NCI-H1436 treated with DMSO at 0.1 percent for 48 hours (cell line): ENCODE measurements at places on chromosomes 12 and 14.

DNA sequence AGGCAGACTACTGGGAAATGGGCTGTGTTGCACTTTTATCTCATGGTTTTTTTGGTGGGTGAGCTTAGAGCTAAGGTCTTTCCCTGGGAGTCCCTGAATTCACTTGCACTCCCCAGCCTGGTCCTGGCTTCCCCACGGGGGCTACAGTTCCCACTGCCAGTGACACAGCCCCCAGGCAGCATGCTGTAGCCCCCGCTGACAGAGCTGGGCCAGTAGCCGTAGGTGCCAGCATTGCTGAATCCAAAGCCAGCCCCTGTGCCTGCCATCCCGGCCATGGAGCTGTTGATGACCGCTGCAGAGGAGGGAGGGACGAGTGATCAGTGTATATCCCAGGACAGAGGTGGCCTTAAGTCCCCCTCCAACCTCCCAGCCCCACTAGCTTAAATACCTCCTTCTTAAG is 6.9 kb upstream of the KRT72 start:
- no peak for DNase-seq

DNA sequence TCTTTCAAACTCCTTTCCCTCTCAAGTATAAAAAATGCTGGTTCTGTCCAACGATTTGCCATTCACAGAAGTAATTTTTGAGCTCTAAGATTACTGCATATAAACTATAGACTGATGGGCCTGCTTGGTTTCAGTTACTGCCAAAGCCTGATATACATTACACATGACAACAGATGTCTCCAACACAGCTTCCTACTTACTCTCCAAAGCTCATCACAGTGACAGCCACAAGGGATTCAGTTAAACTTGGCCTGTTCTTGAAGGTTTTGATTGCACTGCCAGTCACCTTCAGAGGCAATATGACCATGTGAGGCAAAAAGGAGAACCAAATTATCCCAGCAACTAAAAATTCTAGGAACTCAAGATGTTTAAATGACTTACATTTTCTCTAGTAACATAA is 30.1 kb downstream of the STXBP6 start:
- DNase-seq, result no peak

- no peak for DNase-seq
These were observed 25.6 kb downstream of the AKAP6 start for GRCh38 chr14:32354716-32355115.

- no peak for DNase-seq
These were observed 151.3 kb downstream of the BCL11B start for GRCh38 chr14:99120526-99121318.

- DNase-seq, result no peak
These were observed 131.6 kb upstream of the GRIN2B start for GRCh38 chr12:14113031-14113430.

DNA sequence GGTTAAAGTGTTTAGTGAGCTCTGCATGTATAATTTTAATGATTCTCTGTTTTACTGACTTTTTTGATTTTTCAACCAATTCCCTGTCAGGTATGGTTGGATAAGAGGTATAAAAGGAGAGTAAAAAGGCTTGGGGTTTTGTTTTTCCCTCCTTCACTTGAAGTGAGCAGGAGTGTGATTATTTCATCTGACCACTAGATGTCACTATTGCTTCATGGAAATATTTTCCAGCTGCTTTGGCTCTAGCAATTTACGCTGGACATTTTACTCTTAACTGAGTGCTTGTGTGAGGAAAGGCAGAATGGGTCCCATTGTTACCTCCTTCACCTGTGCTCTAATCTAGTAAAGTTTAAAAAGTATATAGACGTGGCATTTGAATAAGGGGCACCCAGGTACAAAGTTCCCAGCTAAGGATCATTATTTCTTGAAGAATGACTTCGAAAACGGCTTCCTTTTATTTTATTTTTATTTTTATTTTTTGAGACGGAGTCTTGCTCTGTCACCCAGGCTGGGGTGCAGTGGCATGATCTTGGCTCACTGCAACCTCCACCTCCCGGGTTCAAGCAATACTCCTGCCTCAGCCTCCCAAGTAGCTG is 66.5 kb downstream of the TBC1D30 start:
- no peak for DNase-seq

DNA sequence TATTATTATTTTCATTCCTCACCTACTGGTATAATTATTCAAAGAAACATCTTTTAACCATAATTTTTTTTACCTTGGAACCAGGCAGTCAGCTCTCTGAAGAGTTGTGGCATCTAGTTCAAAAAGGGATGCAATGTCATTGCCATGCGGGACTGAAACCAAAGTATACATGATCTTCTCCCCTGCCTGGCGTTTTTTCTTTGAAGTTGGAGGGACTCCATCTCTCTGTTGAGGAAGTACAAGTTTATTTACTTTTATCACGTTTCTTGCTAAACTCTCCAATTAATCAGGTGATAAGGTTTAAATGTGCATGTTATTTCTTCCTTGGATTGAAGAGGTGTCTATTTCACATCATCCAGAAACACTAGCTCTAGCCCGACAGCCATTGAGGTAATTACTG is 146.6 kb downstream of the ITPR2 start:
- DNase-seq, result no peak

DNA sequence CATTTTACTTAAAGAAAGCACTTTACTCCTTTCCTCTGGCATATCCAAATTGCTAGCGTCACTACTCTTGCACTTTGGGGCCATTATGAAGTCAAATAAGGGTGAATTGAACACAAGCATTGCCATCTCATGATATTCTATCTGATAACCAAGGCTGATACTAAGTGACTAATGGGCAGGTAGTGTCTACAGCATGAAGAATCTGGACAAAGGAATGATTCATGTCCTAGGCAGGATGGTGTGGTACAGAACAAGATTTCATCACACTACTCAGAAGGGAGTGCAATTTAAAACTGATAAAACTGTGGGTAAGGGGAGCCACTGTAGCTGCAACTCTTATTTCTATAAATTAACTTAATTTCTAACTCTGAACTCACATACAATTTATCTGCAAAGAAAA is 7.7 kb upstream of the SLC6A15 start:
- DNase-seq, result no peak

- DNase-seq, result no peak
These were observed 63.7 kb upstream of the MANSC4 start for GRCh38 chr12:27843714-27844245.

DNA sequence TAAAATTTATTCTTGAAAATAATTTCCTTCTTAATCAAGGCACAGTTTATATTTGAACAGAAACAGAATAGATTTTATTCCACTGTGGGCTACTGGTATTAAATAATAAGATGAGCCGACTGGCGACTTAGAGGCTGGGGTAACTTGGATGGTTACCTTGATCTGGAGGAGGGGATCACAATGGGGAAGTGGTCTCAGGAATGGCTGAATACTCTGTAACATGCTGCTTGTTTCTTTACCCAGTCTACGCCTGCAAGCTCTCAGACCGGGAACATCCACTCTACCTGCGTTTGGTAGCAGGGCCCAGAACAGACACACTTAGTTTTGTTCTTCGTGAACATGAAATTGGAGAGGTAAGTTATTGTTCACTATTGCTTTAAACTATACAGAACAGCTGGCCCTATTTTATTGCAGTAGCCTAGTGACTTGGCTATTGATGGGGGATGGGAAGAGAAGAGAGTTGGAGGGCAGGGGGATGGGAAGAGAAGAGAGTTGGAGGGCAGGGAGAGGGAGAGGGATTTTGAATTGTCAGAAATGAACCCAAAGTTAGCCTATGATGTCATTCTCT is 67.9 kb downstream of the GNS start:
- DNase-seq, result no peak

DNA sequence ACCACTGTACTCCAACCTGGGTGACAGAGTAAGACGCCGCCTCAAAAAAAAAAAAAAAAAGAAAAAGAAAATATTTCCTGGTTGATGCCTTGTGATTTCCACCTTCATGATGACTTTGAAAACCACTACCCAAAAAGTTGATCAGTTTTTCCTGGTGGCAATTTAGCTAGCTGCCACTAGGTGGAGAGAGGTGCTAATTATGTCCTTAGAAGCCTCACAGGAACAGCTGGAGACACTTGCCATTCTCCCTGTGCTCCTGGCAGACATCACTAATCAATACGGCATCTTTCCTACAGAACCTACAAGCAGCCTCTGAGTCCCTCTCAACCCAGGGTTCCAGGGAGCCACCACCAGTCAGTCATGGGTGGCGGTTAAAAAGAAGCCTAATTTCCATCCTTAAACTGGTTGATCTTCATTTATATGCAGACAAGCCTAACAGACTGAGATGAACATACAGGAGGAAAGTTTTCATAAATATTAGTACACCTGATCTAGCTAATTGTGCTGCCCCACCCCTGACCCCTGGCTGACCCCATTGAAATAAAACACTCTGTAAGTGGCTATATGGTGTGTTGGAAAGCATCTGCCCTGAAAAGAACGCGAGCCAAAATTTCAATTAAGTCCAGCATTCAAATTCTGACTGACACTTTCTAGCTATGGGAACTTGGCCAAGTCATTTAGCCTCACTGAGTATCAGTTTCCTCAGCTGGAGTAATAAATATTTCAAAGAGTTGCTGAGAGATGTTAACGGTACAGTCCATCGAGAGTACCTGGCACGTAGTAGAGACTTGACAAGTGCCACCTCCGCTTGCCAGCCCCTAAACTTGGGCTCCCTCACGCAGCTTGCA is 6.2 kb upstream of the OAS1 start:
- no peak for DNase-seq

DNA sequence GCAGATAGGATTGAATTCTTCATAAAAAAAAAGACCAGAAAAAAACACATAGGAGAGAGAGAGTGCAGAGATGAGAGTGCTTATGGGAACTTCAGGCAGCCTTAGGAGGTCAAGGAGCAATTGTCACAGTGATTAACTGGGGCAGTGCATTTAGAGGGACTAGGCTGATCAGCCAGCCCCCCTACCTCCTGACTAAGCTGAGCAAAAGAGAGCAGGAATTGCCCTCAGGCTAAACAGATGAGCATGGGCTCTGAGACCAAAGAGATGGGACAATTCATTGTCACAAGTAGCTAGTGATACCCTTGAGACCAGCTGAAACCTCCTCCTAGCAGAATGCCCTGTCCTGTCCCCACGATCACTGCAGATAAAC is 124.0 kb downstream of the BTG1 start:
- DNase-seq, result no peak

GRCh38 chr12:5170844-5171243 is 127.2 kb downstream of the KCNA5 start:
- DNase-seq, result no peak

- no peak for DNase-seq
These were observed 179.5 kb downstream of the NUBPL start for GRCh38 chr14:31740688-31741087.

DNA sequence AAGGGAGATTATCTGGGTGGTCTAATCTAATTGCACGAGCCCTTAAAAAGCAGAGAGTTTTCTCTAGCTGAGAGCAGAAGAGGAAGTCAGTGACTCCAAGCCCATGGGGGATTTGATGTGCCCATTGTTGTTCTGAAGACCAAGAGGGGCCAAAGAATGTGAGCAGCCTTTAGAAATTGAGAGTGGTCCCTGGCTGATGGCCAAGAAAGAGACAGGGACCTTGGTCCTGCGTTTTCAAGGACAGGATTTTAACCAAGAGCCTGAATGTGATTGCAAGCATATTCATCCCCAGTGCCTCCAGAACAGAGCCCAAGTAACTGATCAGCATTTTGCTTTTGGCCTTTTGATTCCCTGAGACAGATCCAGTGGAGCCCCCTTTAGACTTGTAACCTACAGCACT is 1353.9 kb downstream of the AACS start:
- no peak for DNase-seq

- no peak for DNase-seq
These were observed 150.1 kb upstream of the FSCB start for GRCh38 chr14:44657203-44657602.

DNA sequence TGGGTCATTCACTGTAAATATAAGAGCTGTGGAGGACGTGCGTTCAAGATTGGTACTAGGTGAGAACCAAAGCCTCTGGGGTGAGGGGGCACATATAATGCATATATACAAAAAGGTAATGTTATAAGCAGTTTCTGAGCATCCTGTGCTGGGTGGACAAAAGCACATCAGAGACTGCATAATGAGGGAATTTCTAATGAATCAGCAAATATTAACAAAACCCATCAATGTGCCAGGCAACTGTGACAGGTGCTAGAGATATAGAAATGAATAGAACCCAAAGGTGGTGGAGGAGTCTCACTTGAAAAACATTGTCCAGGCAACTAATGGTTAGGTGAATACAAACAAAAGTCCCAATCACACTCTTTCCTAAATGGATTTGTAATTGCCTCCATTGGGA is 74.7 kb downstream of the GPR65 start:
- DNase-seq, result no peak

DNA sequence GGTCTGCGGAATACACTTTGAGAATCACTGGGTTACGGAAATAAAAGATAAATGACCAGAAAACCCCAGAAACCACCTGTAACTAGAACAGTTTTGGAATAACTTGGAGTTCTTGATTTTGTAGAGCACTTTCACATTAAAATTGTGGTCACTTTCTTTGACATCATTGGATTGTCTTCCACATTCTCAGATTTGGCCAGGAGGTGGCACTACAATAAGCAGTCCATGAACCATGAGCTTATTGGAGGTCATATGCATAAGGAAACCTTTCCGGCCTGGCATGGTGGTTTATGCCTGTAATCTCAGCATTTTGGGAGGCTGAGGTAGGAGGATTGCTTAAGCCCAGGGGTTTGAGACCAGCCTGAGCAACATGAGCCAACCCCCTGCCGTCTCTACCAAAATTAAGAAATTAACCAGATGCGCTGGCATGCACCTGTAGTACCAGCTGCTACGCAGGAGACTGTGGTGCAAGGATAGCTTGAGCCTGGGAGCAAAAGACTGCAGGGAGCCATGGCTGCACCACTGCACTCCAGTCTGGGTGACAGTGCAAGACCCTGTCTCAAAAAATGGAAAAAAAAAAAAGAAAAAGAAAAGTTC is 107.7 kb upstream of the CAND1 start:
- no peak for DNase-seq
